ENCODE measurements at places on chromosomes 5 and 9.

DNA sequence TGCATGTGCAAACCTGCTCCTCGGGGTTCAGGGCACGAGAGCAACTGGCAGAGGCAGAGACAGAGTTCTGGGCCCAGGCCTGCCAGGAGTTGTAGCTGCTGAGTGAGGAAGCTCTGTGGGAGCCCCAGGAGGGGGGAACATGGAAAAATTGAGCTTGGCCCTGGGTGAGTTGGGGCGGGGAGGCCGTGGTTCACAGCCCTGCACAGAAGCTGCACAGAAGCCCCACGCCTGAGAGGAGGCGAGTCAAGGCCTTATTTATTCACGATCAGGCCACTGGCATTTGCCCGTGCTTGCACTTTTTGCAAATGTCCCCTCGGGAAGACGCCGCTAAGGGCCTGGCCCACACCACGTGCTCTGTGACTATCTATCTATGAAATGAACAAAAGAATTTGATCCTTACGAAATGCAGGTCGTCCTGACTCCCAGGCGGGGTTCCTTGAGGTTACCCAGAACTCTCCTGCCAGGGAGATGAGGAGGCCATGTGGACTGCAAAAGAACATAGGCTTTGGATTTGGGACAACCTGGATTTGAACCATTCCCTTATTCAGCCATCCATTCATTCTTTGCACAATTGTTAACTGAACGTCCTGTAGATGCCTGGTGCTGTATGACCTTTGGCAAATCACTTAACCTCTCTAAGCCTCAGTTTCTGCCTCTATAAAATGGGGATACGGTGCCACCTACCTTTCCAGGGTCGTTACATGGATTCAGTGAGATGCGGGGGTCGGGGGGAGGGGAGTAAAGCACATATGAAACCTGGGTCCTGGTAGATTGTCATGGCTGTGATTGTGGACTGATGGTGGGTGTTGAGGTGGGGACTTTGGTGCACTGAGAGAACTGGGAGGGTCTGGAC, 17.9 kb downstream of the COL27A1 start:
- DNase-seq = no peak

- no peak for DNase-seq
These were observed 572.1 kb downstream of the ACTL7B start for GRCh38 chr9:108283696-108284095.

DNA sequence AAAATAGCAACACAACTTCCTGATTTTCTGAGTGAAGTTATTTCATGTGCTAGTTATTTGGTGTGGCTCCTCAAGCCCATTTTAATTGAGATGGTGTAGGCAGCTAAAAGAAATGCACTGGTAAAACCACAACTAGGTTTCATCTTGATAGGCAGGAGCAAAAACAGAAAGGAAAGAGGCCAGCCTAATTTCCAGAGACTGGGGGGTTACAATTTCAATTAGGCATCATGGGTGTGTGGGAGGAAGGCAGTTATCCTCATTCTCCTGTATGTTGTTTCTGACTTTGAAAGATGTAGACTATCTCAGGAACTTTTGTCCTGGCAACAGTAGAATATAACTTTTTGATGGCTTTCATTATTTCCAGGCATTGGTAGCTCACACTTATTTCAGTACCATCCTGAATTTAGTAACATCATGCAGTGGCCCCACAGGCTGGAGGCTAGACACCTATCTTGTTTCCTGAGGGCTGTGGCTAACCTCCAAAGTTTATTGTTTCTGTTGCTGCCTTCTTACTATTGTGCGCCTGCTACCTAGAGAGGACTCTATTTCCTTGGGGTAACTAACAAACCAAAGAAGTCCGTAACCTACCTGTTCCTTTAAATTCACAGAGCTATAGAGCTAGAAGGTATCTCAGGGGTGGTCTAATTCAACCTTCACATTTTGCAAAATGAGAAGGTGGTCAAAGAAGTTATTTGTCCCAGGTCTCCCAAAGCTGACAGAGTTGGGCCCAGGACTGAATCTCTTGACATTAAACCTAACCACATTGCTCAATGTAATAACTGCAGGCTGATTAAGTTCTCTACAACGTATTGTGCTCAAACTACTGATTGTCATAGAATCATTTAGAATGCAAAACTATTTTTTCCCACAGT, 42.4 kb downstream of the FYB1 start:
- DNase-seq = no peak

DNA sequence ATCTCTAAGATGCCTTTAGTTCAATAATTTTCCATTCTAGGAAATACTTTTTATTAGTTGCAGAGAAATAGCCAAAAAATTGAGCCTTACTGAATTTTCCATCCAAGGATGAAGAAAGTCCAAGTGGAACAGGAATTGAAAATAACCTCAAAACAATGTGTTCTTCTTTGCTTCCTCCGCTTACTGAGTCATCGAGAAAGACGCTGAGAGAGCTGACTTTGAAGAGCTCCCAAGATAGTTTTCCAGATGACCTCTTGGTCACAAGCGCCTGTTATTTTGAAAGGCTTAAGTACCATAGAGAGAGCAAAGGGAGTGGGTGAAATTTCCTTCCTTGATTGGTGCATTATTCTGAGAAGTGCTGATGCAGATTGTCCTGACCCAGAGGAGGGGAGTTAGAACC, 253.5 kb upstream of the ATP10B start:
- no peak for DNase-seq

DNA sequence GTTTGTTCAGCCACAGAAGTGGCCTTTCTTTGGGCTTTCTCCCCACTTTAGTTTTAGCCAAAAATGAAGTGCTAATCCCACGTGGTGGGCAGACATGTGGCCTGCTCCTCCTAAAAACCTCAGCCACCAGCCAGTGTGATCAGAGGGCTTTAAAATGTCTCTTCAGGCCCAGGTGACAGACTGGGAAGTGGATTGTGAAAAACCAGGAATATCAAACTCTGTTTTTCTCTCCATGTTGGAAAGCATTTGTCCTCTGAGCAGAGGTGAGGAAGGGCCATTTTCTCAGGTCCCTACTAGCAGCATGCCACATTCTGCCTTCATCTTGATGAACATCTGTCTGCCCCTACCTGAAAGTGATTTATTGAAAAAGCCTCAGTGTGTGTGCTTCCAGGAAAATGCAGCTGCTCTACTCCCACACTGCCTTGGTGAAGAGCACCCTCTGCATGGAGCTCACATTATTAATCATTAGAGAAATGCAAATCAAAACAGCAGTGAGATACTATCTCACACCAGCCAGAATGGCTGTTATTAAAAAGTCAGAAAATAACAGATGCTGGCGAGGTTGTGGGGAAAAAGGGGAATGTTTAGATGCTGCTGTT, 181.2 kb upstream of the DMAC1 start:
- DNase-seq = peak; percentile 19

- no peak for DNase-seq
These were observed 33.6 kb downstream of the SNX30 start for GRCh38 chr9:112784020-112784785.

GRCh38 chr9:14687042-14687719, 6.1 kb downstream of the ZDHHC21 start:
- DNase-seq = no peak
